IPS DF 6.9 (cell line): ENCODE measurements at places on chromosomes 12 and 14.

GRCh38 chr14:102320671-102321455, 1.3 kb downstream of the ZNF839 start:
- no peak for DNase-seq

GRCh38 chr12:51225771-51226170, 7.9 kb upstream of the POU6F1 start:
- no peak for DNase-seq

DNA sequence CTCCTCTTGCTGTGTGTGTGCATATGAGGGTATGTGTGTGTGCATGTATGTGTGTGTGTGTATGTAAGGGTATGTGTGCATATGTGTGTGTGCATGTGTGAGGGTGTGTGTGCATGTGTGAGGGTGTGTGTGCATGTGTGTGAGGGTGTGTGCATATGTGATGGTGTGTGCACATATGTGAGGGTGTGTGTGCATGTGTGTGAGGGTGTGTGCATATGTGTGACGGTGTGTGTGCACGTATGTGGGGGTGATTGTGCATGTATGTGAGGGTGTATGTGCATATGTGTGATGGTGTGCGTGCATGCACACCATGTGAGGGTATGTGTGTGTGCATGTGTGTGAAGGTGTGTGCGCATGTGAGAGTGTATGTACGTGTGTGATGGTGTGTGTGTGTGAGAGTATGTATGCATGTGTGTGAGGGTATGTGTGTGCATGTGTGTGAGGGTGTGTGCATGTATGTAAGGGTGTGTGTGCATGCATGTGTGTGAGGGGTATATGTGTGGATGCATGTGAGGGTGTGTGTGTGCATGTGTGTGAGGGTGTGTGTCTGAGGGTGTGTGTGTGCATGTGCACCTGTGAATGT, 15.4 kb downstream of the DAO start:
- DNase-seq = no peak

GRCh38 chr14:23379366-23380196, 2.7 kb downstream of the CMTM5 start:
- no peak for DNase-seq

DNA sequence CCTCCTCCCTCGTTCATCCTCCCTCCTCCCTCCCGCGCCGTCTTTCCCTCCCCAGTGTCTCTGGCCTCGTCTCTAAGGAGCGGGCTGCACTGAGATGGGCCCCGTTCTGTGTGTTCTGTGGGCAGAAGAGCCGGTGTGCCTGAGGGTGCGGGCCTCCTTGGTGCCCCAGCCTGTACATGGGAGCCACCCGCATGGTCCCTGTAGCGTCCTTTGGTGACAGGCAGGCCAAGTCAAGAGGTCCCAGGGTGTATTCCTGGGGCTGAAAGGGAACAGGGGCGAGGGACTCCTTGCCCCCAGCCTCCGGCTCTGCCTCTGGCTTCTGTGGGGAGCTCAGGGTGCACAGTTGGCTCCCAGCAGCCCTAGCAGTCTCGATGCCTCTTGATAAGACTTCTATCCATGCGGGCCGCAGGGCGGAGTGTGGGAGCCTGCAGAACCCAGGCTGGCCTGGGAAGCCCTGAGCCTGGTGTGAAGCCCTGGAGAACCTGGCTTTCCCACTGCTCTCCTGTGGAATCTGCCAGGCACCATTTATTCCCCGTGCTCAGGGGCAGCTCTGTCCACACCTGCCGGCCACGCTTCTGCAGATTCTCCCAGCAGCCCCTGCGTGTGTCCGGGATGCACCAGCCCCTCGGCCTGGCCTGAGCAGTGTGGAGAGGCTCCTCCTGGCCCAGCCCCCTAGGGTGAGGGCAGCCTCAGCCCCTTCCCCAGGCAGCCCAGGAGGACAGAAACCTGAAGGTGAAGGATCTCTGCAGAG, 181.3 kb downstream of the KIF26A start:
- no peak for DNase-seq

DNA sequence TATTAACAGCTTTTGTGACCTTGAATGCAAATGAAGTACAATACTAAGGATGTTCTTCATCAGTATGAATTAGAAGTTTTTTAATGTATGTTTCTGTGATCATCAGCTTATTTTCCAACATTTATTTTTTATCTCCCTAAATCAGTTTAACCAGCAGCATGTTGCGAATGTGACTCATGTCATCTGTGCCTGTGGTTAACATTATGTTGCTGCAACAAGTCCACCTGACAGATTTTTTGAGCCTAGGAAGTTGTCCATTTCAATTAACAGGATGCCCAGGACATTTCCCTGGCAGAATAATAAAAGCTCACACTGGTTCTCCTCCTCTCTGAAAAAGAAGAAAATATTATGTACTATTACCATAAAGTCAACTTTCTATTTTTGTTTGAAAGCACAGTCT, 155.5 kb downstream of the SYT1 start:
- no peak for DNase-seq

DNA sequence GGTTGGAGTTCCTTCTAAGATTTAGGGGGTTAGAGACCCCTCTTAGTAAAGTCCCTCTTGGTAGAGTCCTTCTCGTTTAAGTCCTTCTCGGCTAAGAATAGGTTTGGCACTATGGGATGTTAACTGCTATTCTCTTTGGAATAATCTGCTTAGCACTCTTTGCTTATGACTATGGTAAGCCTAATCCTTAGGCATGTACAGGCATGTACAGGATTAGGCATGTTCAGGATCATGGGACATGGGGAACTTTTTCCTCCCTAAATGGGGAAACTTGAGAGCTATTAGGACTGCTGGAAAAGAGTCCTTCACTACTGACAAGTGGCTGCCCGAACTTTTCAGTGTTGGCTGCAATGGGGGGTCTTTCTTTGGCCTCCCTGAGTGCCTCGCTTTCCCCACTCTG, 193.3 kb downstream of the TMEM117 start:
- no peak for DNase-seq

- DNase-seq = no peak
These were observed 118.9 kb downstream of the GARIN6 start for GRCh38 chr12:99766408-99766807.

DNA sequence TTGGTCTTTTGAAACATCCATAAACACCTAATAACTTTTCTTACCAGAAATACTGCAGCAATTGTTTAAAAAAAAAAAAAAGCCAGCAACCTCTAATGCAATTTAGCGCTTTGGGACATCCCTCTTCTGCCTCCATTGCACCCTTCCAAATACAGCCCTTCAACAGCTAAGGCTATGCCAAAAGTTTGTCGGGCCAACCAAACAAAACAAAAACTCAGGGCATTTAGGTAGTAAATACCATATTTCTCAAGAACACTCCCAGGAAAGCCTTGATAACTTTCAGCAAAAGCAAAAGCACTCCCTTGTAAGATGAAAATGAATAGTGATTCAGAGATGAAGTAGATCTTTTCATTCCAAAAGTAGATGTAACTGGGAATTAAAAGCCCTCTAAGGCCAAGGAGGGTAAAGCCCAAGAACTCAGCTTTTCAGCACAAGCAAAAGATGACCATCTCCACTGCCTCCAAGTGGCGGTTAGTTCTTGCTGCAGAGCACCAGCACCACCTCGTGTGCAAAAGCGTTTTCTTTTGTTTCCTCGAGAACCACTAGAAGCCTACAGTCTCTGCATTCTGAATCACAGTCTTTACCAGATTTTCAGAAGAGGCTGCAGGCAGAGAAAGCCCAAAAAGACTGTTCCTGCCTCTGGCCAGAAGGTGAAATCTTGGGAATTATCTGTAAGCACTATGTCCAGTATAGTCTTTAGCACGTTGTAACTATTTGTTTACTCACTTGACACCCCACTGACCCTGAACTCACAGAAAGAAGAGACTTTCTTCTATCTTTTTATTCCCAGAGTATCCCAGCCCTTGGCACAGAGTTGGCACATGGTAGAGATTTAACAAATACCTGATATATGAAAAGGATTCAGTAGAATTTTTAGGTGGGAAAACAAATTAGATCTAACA, 53.1 kb downstream of the SIX6 start:
- DNase-seq = peak; percentile 58

DNA sequence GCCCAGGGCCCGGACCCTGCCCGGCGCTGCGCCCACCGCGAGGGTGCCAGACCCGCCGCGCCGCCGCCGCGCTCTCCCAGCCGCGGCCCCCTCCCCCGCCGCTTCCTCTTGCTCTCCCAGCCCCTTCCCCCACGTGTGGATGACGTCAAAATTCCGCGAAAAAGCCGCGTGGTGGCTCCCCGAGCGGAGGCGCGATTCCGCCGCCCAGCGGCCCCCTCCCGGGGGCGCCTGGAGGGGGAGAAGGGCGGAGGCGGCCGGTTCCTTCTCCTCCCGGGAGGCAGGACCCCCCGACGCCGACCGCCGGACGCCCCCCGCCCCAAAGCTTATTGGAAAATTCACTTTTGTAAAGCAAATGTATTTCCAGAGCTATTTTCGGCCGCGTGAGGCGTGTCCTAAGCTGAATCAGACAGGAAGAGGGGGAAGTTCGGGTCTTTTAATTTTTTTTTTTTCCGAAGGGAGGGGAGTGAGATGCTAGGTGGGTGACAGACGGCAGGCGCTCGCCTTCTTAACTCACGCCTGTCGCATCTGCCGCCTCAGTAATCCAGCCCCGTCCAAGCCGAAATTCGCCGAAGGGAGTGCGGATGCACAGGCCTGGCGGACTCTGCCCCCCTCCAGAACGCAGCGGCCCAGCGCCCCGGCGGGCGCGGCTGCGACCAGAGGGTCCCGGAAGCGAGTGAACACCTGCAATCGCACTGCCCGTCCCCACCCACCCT, 4.1 kb upstream of the CCND2 start:
- DNase-seq = no peak

- DNase-seq = no peak
These were observed 7.5 kb downstream of the SIX1 start for GRCh38 chr14:60641742-60642269.

DNA sequence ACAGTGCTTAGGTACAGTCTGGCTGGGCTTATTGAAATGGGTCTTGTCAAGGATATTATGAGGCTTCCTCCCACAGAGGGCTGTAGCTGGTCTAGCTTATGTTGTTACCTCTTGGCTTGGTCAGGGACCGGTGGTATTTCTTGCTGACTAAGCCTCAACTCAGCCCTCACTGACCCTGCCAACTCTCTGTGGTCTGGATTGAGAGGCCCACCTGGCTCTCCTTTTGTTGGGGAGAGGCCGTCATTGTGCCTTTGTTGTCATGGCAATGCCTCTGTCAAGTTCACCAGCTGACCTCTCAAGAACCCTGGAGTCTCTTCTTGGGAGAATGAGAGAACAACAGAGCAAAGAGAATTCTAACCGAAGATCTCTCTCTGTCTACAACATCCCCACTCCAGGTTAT, 245.6 kb upstream of the NPAS3 start:
- DNase-seq = no peak

DNA sequence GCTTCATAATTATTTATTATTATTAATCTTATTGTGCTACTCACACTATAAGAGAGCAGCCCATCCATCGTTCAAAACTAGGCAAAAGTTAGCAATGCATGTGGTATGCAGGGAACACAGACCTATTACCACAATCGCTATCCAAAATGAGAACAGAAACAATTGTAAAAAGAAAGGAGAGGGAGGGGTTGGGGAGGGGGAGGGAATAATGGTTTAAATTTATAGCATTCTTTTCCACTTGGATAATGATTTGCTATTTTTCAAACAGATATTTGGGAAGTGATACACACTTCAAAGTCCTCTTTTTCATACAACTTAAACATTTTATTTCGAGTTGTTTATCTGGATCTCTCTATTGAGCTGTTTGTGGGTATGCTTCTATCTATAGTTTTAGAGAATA, 248.6 kb upstream of the SOX5 start:
- no peak for DNase-seq

DNA sequence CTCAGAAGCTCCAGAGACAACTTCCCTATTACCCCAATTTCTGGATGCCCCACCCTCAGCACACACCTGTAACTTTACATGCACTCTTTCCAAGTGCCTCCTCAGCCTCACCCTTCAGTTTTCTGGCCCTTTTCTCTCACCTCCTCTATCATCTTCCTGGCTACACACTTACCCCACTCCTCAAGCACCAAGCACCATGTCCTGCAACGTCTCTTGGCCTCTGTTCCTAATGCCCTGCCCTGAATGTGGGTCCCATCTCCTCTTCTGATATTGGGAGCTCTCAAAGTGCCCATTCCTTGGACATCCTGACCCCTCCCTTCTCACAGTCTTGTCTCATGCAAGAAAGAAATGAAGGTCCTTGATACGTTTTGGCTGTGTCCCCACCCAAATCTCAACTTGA, 1.2 kb downstream of the KRT72 start:
- DNase-seq = no peak

DNA sequence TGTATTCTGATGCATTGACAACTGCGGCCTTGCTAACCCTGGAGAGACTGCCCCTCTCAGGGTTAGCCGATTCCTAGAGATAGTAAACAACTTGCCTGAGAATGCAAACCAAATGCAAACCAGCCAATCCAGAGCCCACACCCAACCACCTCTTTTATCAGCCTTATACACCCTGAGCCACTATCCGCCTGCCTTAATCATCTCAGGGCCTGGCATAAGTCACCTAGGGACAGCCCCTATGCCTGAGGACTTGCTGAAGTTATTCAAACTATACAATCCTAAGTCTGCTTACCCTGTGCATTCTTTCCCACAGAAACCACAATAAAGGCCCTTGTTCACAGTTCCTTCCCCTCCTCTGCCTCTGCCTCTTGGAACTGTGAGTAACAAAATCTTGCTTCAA, 177.2 kb downstream of the KCNA5 start:
- no peak for DNase-seq

GRCh38 chr12:57456145-57456700, 1.1 kb downstream of the INHBE start:
- no peak for DNase-seq

DNA sequence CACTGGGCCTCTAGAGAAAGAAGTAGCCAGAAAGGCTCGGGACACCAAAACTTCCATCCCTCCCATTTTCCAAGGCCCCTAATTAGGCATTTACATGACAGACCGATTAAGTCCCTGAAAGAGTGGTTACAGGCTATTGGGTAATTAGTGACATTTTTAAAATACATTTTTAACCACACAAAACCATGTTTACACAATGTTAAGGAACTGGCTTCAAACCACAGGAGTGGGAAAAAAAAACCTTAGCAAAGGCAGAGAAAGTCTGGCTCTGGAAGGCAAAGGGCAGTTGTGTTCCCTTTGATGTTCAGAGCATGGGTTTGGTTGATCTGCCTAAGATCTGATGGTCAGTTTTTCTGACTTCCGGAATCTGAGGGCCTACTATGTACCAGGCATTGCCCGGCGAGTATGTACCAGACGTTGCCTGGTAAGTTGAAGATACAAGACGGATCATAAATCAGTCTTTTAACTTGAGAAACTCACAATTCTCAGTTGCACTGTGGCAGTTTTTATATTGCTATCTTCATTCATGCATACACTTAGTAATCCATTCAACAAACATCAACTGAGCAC, 576.5 kb downstream of the MED13L start:
- DNase-seq = no peak
